ENCODE measurements at places on chromosomes 1 and 21.

- peak; percentile 65 for DNase-seq
These were observed at the start of gene GPN2 for GRCh38 chr1:26889551-26890466. TSS of gene GPN2 (minus strand) at chr1:26890283. CDS start at chr1:26890096, 187 bp downstream.

DNA sequence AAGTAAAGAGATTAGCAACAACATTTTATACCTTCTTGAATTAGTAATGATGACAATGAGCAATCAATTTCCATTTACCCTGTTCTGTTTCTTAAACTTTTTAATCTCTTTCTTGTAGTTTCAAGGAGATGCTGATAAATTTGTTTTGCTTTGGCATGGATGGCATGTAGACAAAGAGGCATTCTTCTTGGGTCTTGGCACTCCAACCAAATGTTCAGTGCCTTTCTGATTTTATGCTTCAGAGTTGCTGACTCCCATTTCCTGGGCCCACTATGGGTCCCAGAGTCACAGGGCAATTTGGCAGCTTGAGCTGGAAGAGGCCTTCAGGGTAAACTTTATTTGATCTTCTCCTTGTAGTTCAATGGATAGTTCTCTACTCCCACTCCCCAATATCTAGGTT lies 42.1 kb upstream of the OSBPL9 start:
- no peak for DNase-seq

DNA sequence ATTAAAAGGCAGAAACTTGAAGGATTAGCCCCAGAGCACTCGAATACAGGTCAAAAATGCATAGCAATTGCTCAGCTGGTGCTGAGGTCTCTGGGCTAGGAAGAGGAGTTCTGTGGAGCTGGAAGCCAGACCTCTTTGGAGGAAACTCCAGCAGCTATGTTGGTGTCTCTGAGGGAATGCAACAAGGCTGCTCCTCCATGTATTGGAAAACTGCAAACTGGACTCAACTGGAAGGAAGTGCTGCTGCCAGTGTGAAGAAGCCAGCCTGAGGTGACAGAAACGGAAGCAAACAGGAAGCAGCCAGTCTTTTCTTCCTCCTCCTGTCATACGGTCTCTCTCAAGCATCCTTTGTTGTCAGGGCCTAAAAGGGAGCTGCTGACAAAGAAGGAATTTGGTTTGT lies 233.4 kb upstream of the FGGY start:
- no peak for DNase-seq

- no peak for DNase-seq
These were observed 45.4 kb downstream of the SKI start for GRCh38 chr1:2273401-2274090.

All from T-helper 9 cell (primary cell).